ENCODE measurements at places on chromosomes 5 and 9.

- DNase-seq = no peak
These were observed 250.1 kb downstream of the GAS1 start for GRCh38 chr9:86697213-86697612.

DNA sequence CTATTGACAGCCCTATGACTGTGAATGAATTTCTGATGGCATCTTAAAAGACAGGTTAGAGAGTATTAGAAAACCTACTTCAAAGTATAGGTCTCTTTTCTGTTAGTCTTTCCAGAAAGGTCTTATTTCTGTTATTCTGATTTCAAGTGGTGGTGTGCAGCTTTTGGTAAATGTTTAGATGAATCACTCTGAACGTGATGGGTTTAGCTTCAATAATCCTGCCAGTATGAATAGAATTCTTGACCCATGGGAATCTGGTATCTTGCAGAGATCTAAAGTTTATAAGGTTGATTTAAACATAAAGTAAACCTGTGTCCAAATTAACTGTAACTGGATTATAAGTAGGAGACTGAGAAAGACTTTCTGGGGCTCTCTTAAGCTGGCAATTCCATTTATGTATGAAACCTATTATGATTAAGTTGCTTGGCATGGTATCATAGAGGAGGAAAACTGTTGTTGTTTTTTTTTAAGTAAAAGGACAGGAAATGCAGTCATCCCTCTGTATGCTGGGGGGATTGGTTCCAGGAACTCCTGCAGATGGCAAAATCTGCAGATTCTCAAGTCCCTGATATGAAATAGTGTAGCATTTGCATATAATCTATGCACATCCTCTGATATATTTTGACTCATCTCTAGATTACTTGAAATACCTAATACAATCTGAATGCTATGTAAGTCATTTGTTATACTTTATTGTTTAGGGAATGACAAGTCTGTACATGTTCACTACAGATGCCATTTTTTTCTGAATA lies 77.0 kb upstream of the ADAMTS19 start:
- no peak for DNase-seq

GRCh38 chr5:141101059-141101458 lies 786 bp downstream of the PCDHB3 start:
- DNase-seq = no peak

DNA sequence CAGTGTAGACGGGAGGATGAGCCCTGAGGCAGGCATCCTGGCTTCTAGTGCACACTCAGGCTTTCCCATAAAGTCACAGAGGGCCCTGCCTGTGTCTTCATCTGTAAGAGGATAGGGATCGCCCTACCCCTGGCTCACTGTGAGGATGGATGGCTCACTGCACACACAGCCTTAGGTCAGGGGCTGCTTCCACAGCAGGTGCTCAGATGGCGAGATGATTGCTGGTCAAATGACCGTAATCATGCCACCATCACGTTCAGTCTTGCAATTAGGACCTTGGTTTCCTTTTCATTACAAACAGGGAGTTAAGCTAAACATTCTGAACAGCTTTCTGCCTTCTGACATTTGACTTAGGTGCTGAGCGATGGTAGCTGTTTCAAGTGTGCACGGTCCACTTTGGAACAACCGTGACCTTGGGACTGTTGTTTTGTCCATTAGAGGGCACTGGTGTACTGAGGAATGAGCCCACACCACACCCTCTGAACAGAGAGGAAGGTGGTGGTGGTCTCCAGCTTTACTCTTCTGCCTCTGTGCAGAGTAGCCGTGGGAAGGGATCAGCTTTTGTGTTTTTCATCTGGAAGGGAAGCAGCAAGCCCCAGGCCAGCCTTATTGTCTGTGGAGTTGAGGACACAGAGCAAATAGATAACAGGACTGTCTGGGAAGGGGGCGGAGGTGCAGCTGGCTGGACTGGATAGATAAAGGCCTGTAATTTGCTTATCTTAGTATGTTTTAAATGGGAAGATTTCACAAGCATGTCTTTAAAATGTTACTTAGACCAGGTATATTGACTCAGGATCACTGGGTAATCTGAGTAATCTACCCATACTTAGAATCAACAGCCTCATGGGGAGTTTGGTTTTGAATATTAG lies 183.1 kb downstream of the TRIO start:
- no peak for DNase-seq

DNA sequence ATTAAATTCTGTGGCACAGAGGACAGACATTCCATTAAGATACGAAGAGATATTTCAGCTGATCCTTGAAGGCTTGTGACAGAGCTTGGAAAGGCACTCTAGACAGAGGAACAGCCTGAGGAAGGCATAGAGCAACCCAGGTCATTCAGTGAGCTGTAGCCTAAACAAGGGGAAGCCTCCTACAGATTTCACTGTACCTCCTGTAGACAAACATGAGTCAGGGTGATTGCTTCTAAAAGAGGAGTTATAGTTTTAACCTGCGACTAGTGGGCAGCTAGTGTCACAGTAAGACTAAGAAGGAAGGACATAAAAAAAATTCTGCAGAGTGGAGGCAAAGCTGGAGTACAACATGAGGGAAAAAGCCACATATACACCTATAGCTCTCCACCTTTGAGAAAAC lies 43.5 kb upstream of the ANKDD1B start:
- DNase-seq = no peak

DNA sequence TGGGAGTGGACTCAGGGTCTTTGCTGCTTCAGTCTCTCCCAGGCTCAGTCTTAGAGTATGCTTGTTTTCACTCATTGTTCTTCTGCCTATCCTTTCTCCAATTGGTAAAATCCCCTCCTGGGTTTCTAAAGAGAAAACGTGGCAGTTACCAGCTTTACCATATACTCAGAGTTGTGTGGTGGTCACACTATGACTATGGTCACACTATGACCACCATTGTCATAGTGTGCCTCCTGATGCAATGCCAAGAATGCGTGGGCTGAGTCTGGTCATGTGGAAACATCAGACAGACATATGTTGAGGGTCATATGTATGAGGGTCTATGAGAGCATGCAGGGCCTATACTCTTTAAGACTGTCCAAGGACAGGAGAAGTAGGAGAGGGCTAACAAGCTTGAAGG lies 326.5 kb upstream of the PRR16 start:
- no peak for DNase-seq

DNA sequence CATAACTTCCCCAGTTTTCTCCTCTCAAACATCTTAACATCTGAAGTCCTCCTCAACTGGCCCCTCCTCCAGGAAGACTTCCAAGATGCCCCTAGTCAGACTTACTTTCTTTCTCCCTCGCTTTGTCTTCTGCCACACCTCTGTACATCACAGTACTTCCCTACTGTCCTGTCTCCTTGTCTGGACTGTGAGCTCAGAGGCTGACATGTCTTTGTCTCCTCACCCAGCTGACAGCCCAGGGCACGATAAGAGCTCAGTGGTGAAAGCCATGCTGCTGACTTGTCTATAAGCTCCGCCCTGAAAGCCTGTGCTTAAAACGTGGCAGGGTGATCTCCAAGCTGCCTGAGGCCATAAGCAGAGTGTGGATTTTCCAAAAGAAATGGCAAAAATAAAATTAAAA lies 33.0 kb upstream of the SLC25A51 start:
- no peak for DNase-seq

Data from stimulated activated CD4-positive, alpha-beta T cell treated with anti-CD3 and anti-CD28 coated beads, Interleukin-1b, Interleukin-23, amount 100 ng/mL, for 1 hour (primary cell).